Right lung (tissue), 10 donors: ENCODE measurements at places on chromosomes 1 and 21. TPM values are rescaled to one million over a fixed set of nuclear protein-coding genes. Genes with fewer than 3 reads are reported as not detected.

DNA sequence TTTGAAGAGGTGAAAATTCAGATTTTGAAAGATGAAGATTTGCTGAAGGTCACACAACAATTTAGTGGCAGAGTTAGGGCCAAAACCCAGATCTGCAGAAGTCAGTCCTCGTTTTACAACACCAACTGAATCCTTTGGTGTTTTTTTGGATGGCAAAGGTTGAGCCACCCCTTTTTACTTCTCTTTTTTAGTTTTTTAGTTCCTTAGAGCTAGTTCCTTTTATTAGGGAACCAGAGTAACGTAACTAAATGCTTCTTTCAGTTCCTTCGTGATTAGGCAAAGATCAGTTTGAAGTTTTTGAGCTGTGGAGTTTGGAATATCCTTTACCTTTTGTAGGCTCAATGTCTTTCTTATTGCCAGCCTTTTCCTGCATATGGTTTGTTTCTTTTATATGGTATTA is 67.9 kb upstream of the ARID1A start:
- DNase-seq, result no peak

- no peak for DNase-seq
Measured at GRCh38 chr1:47651311-47652089, 213.7 kb downstream of the FOXD2 start.

DNA sequence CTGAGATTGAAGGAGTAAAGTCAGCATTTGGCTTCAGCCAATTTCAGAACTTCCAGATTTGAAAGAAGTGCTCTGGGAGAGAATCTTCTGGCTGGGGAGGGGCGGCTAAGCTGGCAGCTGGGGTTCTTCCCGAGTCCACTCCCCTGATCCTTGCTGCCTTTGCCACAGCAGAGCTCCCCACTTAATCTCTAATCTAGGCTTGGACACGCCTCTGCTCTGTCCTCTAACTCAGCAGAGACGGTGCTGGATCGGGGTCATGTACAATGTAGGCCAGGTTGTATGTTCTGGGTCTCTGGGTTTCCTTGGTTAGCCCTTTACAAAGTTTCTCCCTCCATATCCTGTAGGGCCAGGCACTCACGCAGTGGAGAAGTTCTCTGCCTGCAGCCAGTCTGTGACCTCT is 10.1 kb upstream of the GSTM3 start:
- no peak for DNase-seq

DNA sequence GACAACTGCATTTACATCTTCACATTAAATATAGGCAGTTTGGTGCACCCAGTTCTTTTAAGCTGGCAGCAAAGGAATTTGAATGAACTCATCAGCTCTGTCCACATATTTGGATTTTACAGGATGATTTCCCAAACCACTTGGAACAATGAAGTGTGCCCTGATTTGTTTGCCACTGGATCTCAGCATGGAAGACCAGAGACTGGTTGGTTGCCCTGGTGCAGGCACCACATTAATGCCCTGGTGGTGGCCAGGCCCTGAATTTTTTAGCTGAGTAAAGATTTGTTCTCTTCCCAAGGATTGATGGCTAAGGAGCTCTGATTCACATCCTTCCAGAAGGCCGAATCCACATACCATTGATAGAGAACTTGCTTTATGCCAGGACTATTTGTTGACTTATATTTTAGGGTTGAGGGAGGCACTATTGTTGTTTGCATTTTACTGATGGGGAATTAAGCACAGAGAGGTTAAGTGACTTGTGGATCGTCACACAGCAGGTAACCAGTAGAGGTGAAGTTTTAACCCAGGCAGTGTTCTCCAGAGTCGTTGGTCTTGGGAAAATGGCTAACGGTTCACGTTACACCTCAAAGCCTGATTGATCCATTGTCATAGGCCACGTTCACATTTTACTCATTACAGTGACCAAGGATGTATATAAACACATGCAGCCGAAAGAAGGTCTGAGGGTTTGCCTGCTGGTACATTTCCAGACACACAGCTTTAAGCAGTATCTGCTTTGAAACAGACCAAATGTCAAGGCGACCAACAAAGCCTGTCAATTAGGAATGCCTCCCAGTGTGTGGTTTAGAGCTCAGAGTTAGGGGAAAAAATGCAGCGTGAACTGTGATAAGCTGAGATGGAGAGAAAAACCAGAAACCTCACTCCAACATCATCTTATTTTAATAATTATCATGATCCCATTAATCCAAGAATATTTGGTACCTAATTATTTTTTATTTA is 50.7 kb downstream of the KAZN start:
- DNase-seq, result peak; percentile 44

DNA sequence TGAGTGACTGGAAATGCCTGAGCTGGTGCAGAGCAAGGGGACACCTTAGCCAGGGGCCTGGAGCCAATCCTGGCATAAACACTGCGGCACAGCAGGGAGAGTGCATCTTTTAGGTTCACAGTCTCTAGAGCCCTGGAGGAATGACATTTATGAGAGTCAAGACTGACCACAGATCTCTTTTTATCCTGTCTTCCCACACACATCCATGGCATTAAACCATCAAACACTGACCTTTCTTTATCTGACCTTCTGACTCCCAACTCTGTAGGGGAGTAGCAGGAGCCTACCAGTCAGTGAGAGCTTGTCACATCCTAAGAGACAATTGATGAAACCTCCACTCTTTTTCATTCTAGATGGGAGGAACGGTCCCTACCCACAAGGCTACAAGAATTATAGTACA is 7.9 kb downstream of the CD34 start:
- DNase-seq, result no peak

GRCh38 chr21:31558189-31558961 is 101.1 kb upstream of the SOD1 start:
- no peak for DNase-seq

GRCh38 chr1:158285756-158286241 is 3.9 kb upstream of the CD1C start:
- no peak for DNase-seq

DNA sequence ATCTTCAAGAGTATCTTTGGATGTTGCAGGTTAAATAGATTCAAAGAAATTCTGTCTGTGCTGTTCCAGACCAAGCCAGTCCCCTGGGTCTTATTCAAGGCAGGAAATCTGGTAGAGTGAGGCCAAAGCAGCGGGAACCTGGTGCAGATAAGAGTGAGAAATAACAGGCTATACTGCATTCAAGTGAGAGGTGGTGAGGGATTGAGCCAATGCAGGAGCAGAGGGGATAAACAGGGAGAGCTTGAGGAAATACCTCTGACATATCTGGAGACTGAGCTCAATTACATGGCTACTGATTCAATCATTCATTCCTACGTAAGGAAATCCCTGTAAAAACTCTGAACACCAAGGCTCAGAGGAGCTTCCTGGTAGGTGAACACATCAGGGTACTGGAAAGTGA is 17.2 kb upstream of the PSMA5 start:
- no peak for DNase-seq

- no peak for DNase-seq
Measured at GRCh38 chr1:111505641-111506119, 2.2 kb upstream of the ADORA3 start.

DNA sequence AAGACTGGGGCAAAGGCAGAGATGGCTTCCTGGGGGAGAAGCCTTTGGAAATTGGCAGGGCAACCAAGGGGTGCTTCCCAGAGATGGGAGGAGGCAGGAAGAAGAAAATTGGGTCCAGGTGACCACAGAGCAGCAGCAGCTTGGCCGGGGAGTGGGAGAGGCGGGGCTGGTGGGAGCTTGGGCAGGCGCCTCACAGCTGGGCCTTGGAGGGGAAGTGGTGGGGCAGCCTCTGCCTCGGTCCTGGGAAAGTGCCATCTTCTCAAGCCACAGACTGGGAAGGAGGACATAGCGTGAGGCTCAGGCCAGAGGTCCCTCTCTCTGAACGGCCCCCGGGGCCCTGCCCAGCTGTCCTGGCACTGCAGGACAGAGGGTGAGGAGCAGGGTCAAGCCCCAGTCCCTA is 24.0 kb upstream of the WASF2 start:
- DNase-seq, result no peak

- DNase-seq, result no peak
Measured at GRCh38 chr1:232381394-232382100, 248.4 kb downstream of the SIPA1L2 start.

- no peak for DNase-seq
Measured at GRCh38 chr1:19582318-19582717, 61.8 kb upstream of the NBL1 start.

GRCh38 chr1:230534224-230534623 is 108.1 kb upstream of the COG2 start:
- DNase-seq, result no peak

DNA sequence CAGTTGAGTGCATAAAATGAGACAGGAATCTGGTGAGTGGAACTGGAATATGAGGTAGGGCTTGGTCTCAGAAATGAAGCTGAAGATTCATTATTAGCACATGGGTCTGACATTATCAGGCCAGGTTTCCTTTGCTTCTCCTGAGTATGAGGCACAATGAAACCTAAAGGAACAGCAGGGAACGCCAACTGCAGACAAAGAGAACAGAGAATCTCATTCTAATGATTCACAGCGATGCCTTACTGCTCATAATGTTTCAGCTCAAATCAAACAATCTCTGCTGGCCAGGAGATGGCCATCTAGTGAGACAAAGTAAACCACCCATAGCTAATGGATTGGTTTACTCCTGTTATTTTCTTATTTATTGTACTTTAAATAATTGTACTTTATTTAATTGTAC is 133.5 kb downstream of the C1orf21 start:
- no peak for DNase-seq

ZBTB8A gene
- 13.3 TPM for polyA plus RNA-seq

KIRREL1 gene
- polyA plus RNA-seq, result 61.9 TPM

YARS1 gene
- polyA plus RNA-seq, result 72.1 TPM

ZNF648 gene
- polyA plus RNA-seq, result 0.07 TPM

WDR64 gene
- 0.25 TPM for polyA plus RNA-seq

GREM2 gene
- polyA plus RNA-seq, result 2.6 TPM

LRRC53 gene
- polyA plus RNA-seq, result not detected

C1orf226 gene
- polyA plus RNA-seq, result 4.3 TPM

CFAP126 gene
- 20.0 TPM for polyA plus RNA-seq

SPATA6 gene
- 33.2 TPM for polyA plus RNA-seq

C1orf210 gene
- polyA plus RNA-seq, result 9.7 TPM

SELENBP1 gene
- polyA plus RNA-seq, result 95.6 TPM
